ENCODE measurements at places on chromosomes 4 and X. TPM values are rescaled to one million over a fixed set of nuclear protein-coding genes. Genes with fewer than 3 reads are reported as not detected.

The SAT1 gene
- total RNA-seq, result 137 TPM

The ASMTL gene
- total RNA-seq, result 16.9 TPM

The MAGEE2 gene
- total RNA-seq, result not detected

The CLIC2 gene
- total RNA-seq, result 21.0 TPM

The CORIN gene
- 0.16 TPM for total RNA-seq

The GPR82 gene
- not detected for total RNA-seq

The PRSS12 gene
- total RNA-seq, result 40.7 TPM

The AMOT gene
- 10.7 TPM for total RNA-seq

The ERAS gene
- total RNA-seq, result not detected

Data from bronchial smooth muscle cell (primary cell).